ENCODE measurements at places on chromosomes 1 and 21.

- no peak for DNase-seq
These were observed 4.4 kb downstream of the DVL1 start for GRCh38 chr1:1344655-1345361.

GRCh38 chr1:189350983-189351616, 1126.6 kb downstream of the BRINP3 start:
- no peak for DNase-seq

DNA sequence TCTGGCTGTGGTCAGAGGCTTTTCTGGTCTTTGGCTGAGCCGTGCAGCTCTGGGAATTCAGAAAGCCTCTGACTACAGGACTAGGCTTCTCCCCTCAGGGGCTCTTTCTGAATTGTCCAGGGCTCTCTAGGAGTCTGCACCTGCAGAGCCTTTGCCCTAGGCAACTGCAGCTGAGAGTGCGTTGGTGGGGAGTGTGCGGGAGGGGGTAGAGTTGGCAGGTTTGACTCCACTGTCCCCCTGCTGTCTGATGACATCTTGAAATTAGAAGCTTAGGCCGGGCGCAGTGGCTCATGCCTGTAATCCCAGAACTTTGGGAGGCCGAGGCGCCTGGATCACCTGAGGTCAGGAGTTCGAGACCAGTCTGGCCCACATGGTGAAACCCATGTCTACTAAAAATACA, 32.9 kb downstream of the KIAA1614 start:
- DNase-seq: no peak

DNA sequence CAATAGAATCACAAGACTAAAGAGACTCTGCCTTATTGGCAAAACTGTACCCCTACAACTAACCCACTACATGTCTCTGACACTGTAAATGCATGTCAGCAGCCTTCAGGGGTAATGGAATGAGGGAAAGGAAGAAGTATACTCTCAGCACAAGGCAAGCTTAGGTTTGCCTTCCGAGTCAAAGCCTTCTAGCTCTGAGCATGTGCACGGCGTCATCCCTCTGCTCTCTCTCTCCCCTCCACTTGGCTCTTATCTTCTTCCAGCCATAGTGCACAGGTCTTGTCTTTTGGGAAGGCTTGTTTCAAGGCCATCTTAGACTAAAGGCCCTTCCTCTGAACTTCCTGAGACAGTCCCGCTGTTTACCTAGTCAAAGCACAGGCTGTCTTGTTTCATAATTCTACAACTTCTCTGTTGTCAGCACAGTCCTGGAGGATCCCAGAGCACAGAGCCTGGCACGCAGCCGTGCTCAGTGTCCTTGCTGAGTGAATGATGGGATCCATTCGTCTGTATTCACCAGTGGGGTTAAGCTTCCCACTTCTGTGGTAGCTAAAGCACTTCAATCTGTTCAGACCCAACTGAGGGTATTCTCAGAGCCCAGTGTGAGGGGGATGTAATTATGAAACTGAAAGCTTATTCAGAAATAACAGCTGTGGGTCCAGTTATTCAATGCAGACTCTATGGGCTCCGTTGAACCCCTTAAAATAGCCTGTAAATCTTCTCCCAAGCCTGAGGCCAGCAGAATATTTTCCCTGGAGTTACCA, 166.5 kb upstream of the PLD5 start:
- DNase-seq: no peak

GRCh38 chr1:53946252-53947171, at the start of gene LRRC42:
Gene LRRC42, plus strand, starts transcription at chr1:53946350. Its CDS starts 5,650 bp downstream, at chr1:53952000.
- DNase-seq: no peak

DNA sequence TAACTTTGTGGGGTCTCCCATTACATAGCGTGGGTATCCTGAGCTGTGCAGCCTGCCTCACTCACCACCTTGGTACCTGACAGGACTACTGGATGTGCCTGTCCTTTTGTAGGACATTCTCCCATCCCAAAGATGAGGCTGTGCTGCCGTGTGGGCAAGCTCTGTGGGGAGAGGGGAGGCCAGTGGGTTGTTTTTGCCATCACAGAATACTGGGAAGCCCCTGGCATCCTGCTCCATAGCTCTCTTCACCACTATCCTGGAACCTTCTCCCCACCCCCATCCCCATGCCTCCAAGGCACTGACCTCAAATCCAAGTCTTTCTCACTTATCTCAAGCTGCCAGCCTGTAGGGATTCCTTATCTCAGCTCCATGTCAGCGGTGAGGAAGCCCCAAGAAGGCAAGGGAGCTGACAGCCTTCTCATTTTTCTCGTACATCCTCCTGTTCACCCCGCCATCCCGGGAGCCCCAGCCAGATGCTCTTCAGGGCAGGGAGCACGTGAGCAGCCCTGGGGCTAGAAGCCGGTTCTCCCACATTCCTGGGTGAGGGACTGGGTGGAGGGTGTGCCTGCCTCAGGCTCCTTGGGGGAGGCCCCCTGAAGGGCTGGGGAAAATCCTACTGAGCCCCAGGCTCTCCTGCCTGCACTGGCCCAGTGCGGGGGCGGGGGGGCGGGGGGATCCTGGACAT, 2.4 kb upstream of the ELF3 start:
- no peak for DNase-seq

DNA sequence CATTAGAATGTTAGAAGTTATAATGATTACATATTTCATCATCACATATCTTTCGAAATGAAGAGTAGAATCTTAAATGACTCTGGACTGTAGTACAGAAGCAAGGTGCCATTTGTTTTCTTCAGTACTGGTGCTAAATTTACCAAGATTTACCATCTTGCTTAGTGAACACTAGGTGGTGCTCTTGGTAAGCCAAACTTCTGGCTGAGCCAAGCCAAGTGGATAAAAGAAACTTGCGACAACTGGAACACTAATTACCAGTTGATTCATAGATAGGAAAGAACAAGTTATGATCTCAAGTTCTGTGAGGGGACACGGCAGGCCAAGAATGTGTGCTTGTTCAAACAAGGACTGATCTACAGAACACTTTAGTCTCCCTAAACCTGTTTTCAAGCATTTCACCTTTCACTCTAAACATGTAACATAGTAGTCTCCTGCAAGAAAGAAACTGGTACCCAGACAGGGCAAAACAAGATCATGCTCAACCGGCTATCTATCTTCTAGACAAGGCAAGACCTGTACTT, 19.8 kb downstream of the SPRTN start:
- no peak for DNase-seq

DNA sequence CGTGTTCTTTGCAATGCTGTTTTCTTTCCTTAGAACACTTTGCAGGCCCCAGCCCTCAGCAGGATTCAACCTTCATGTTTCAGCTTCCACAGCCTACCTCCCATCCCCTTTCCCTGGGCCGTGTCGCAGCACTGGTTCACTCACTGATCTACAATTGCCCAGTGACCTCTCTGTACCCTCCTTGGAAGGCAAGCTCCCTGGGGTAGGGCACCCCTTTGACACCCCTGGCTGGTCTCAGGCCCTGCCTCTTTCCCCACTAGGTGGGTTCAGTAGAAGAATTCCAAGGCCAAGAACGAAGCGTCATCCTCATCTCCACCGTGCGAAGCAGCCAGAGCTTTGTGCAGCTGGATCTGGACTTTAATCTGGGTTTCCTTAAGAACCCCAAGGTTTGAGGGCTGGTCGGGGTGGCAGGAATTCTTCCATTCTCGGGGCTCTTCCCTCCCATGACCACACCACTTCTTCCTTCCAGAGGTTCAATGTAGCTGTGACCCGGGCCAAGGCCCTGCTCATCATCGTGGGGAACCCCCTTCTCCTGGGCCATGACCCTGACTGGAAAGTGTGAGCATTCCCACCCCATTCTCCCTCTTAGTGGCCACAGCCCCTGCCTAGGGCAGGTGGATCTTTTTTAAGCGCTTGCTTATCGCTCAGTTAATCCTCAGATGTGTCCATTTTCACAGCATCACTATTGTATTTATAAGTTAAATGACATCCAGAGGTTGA, 7.3 kb downstream of the RHOC start:
- no peak for DNase-seq

- DNase-seq: no peak
These were observed 60.3 kb upstream of the ZNF648 start for GRCh38 chr1:182121787-182122186.

GRCh38 chr1:76219366-76219818, 144.8 kb downstream of the ST6GALNAC3 start:
- no peak for DNase-seq

GRCh38 chr1:118113261-118113660, 71.8 kb downstream of the SPAG17 start:
- no peak for DNase-seq

- DNase-seq: no peak
These were observed 121.5 kb downstream of the LMO4 start for GRCh38 chr1:87450136-87450535.
